ENCODE measurements at places on chromosomes 13 and 19. TPM values are rescaled to one million over a fixed set of nuclear protein-coding genes. Genes with fewer than 3 reads are reported as not detected.

GRCh38 chr13:84479656-84480055, 597.4 kb upstream of the SLITRK1 start:
- H3K4me3 ChIP-seq: no peak overlapping the region
- H3K27me3 ChIP-seq: no peaks in the 10 kb centered on the region
- DNase-seq: no peak

- no peaks in the 10 kb centered on the region for H3K4me1 ChIP-seq
- H3K36me3 ChIP-seq: no peaks in the 10 kb centered on the region
- no peak overlapping the region for H3K4me3 ChIP-seq
- no peak overlapping the region for H3K27ac ChIP-seq
- H3K27me3 ChIP-seq: no peaks in the 10 kb centered on the region
Measured at GRCh38 chr13:23671377-23671776, 101.2 kb downstream of the TNFRSF19 start.

Gene IGFL2
- total RNA-seq: not detected

GRCh38 chr13:64697226-64697625, 2532.9 kb downstream of the PCDH9 start:
- DNase-seq: no peak
- H3K4me3 ChIP-seq: no peak overlapping the region
- H3K27me3 ChIP-seq: no peaks in the 10 kb centered on the region
- no peaks in the 10 kb centered on the region for H3K36me3 ChIP-seq
- no peak overlapping the region for H3K27ac ChIP-seq
- H3K4me1 ChIP-seq: no peaks in the 10 kb centered on the region

DNA sequence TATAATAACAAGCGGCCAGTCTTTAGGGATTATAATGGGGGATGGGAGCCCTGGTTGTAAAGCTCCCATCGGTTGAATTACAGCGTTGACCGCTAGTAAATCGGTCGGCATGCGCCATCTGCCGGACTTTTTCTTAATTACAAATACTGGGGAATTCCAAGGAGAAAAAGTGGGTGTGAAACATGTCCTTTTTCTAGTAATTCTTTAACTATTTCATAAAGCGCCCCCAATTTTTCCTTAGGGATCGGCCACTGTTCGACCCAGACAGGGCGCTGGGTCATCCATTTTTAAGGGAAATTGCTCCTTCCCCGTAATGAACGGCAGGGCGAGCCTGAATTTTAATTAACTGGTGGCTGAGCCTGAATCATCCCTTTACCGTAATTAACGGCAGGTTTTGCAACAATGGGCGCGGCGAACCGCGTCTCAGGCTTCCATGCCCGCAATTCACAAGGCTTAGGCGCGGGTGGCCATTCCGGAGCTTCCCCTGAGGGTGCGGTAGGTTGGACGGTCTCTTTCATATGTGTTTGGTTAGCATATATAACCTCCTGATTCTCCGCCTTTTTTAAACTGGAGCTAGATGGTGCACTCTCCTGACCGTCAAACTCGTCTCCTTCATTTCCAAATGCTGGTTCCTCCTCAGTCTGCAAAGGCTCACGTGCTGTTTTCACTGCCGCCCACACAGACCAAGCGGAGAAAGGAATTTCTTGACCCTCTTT, 30.2 kb upstream of the EVI5L start:
- no peaks in the 10 kb centered on the region for H3K27me3 ChIP-seq
- no peaks in the 10 kb centered on the region for H3K4me1 ChIP-seq
- no peaks in the 10 kb centered on the region for H3K36me3 ChIP-seq
- H3K4me3 ChIP-seq: no peak overlapping the region
- H3K27ac ChIP-seq: no peak overlapping the region

Gene CLDND2
- not detected for total RNA-seq

Gene SMIM44
- not detected for total RNA-seq

- H3K4me1 ChIP-seq: peaks cover 38% of the 10 kb centered on the region
- DNase-seq: no peak
- no peak overlapping the region for H3K4me3 ChIP-seq
Measured at GRCh38 chr19:7706955-7707456, 5.1 kb upstream of the FCER2 start.
